ENCODE measurements at places on chromosomes 6 and 20. TPM values are rescaled to one million over a fixed set of nuclear protein-coding genes. Genes with fewer than 3 reads are reported as not detected.

OLIG3 gene
- not detected for total RNA-seq

TFAP2A gene
- total RNA-seq = under 0.01 TPM

TREML2 gene
- not detected for total RNA-seq

PACRG gene
- 1.3 TPM for total RNA-seq

LINC00237 gene
- not detected for total RNA-seq

SLC26A8 gene
- total RNA-seq = 0.87 TPM

PI16 gene
- not detected for total RNA-seq

IL20RA gene
- 0.33 TPM for total RNA-seq

All from smooth muscle cell of trachea (primary cell).